ENCODE measurements at places on chromosomes 3 and 15.
A peak's percentile ranks its signal among the peaks of the same experiment; 100 is the strongest.

DNA sequence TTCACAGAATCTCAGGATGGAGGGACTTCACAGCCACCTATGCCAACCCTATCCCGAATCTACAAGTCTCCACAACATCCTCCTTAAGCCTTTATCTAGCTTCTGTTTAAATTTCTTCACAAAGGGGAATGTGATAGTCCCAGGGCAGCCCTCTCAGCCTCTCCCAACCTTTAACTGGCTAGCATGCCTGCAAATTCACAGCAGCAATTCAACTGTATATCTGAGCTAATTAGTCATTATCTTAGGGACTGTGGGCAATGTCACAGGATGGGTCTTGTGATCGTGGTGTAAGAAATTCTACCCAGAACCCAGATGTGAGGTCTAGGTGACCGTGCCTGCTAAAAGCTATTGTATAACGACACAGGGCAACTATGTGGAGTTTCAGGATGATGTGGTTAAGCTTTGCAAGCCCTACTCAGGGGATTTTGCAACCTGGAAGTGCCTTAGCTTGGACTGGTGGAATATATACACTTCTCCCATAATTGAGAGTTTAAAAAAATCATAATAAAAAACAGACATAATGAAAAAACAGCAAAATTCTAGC is 65.5 kb upstream of the FBN1 start:
- DNase-seq: no peak

DNA sequence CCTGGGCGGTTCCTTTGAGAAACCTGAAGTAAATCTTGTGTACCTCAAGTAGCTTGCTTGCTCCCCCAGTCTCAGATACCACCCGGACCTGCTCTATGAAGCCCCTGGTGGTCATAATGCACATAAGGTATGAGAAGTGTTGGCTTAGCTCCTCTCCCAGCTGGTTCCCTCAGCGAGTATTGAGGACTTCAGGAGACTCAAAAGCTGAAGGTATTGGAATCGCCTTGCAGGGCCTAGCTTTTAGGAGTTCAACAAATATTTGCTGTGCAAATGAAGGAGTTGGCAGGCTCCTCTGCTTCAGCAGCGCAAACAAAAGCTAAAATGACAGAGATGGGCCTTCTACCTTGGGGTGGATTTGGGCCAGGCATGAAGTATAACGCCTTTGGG is 1.7 kb downstream of the CMTM8 start:
- peak; percentile 38 for DNase-seq

DNA sequence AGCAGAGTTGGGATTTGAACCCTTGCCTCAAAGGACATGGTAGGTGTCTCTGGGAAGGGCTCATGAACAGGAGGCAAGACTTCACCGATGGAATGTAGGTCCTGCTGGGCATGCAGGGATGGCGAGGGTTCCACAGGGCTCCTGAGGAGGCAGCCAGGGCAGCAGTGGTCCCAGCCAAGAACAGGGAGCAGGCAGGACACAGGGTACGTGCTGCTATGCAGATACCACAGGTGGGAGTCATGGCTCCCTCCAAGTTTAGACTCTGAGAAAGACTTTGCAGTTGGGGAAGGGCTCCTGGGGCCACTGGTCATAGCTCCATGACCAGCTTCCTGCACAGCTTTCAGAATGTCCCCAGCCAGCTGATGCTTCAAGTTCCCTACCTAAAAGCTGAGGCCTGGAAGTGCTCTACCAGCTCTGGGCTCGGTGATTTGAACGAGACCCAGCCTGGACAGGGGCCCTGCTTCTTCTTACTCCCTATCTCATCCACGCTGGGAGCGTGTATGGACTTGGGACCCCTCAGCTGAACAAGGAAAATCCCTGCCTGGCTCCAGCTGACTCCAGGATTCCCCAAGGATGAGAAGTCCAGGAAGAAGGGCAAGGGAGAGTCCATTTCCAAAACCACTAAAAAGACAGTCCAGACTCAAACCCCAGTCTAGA is 747 bp downstream of the MYL3 start:
- DNase-seq: no peak

- no peak for DNase-seq
These were observed 730 bp downstream of the HIGD1A start for GRCh38 chr3:42803414-42804105.

GRCh38 chr3:169822091-169822490 is 9.4 kb upstream of the LRRC34 start:
- no peak for DNase-seq

- peak; percentile 24 for DNase-seq
These were observed 12.1 kb downstream of the PCLAF start for GRCh38 chr15:64369078-64369607.

DNA sequence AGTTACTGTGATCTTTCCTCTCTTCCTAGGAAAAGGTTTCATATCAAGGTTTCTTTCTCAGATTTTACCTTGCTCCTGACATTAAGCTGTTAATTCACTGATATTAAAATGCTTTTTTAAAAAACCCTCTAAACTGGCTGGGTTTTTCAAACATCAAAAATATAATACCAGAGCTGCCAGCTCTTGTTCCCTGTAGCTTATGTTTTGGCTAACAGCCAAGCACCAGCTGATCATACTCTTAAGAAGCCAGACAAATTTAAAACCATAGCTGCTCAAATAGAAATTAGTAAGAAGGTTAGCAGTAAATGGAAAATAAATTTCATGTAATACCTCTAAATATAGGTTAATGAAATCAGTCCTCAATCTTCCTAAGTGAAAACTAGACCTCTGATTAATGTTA is 657.5 kb downstream of the GRM7 start:
- peak; percentile 4 for DNase-seq

- no peak for DNase-seq
These were observed 10.4 kb downstream of the NSMCE3 start for GRCh38 chr15:29259233-29259632.

- DNase-seq: no peak
These were observed 389.0 kb downstream of the LSAMP start for GRCh38 chr3:116056280-116056679.

- peak; percentile 22 for DNase-seq
These were observed 120.1 kb downstream of the ANP32A start for GRCh38 chr15:68700455-68701123.

- no peak for DNase-seq
These were observed 42.4 kb downstream of the CNTN6 start for GRCh38 chr3:1135194-1135593.

- DNase-seq: no peak
These were observed 51.9 kb downstream of the ZBTB20 start for GRCh38 chr3:115095236-115095635.

- DNase-seq: no peak
These were observed 815 bp downstream of the SPINT1 start for GRCh38 chr15:40844696-40845030.

GRCh38 chr15:29070471-29071231 is 184.9 kb downstream of the APBA2 start:
- DNase-seq: no peak

DNA sequence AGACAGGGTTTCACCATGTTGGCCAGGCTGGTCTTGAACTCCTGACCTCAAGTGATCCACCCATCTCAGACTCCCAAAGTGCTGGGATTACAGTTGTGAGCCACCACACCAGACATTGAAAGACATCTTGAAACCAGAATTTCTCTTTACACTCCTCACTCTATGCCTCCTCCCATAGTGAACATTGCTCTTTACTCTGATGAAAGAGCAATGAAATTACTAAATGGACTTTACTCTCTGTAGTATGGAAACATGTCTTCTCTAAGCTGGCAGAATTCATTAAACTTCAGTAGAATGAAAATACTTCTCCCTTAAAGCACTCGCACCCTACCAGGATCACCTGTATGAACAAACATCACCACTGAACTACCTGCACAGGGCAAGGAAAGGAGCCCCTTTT is 27.8 kb upstream of the TFG start:
- DNase-seq: no peak

- DNase-seq: peak; percentile 79
These were observed 47.4 kb downstream of the TJP1 start for GRCh38 chr15:29774900-29775299.

GRCh38 chr3:170426240-170426797 is 7.7 kb downstream of the CLDN11 start:
- DNase-seq: no peak

- no peak for DNase-seq
These were observed 18.0 kb upstream of the SLC6A20 start for GRCh38 chr3:45814322-45814721.

DNA sequence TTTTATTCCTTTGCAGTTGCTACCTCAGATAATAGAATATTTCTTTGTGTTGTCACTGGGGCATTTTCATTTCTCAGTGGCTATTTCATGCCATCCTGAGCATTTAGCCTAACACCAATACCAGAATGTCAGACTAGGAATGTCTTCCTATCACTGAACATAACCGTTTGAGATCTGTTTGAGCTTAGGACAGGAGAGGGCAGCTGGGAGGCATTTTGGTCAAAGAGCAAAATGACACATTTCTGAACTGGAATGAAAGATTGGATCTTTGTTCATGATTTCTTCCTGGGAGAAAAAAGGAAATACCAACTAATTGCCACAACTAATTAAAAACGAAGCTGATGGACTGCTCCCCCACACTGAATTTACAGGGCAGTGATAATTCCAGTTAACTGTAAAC is 921.3 kb upstream of the NR2F2 start:
- no peak for DNase-seq

- no peak for DNase-seq
These were observed 204.9 kb downstream of the CNTN4 start for GRCh38 chr3:2303566-2303965.

DNA sequence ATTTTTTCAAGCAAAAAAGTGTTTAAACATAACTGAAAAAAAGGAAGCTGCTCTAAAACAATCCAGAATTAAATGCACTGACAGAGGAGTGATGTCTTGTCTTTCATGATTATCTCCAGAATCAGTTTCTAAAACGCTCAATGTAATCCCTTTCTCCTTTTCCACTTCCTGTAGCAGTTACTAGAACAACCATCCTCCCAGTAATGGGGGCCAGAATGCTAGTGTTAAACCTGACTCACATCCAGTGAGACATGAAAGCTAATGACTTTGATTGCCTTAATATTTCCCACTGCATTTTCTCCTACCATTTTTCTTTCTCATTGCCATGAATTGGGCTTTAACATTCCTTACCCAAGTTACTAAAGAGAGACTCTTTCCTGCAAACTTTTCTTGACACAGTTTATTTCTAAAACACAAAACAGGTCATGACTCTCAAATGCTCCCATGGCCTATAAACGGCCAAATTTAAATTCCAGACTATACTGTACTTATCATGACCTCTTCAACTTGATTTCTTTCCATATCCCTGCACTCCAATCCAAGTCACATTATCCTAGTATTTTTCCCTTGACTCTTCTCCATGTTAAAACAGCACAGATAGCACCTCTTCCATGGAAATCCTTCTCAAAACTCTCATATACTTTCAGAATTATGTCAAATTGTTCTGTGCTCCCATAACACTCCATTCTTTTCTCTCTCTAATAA is 341.4 kb downstream of the NAALADL2 start:
- peak; percentile 17 for DNase-seq

GRCh38 chr3:143604402-143605185 is 243.7 kb downstream of the SLC9A9 start:
- DNase-seq: no peak

- peak; percentile 37 for DNase-seq
These were observed 30.9 kb downstream of the FRMD4B start for GRCh38 chr3:69354948-69355347.

GRCh38 chr3:108093616-108094015 is 2.8 kb upstream of the CD47 start:
- no peak for DNase-seq

DNA sequence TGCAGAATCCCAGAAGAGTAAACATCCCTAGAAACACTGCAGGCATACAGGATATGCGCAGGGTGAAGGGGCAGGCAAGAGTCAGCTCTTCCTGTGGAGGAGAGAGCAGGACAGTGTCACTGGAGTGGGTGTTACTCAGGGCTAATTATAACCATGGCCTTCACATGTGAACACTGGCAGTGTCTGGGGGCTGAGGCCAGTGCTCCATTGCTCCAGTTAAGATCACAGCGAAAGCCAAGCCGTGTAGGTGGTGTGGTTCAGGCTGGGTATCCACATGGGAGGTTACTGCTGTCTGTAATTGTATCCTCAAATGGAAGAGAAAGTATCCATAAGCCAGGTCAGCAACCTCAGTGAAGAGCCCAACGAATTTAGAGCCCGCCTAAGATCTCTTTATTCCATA is 84.6 kb downstream of the MESD start:
- peak; percentile 24 for DNase-seq

GRCh38 chr3:25552251-25552650 is 112.5 kb downstream of the TOP2B start:
- no peak for DNase-seq

DNA sequence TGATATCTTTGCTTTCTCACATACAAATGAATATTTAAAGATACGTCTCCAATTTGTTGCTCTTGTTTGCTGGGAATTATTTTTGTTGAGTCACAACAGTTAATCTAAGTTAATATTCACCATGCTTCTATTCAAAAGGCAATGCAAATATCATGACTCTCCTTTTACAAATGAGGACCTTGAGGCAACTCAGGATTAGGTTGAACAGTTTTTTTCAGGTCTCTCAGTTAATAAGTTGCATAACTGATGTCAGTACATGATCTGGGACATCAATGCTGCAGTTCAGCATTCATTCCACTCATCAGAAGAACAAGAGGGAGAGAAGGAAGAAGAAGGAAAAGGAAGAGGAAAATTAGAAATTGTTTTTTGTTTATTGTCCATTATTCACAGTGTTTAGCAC is 781 bp upstream of the NAALADL2 start:
- DNase-seq: no peak

- DNase-seq: no peak
These were observed 2.7 kb downstream of the MAP6D1 start for GRCh38 chr3:183822631-183823030.

- DNase-seq: peak; percentile 7
These were observed 565 bp upstream of the ZNF621 start for GRCh38 chr3:40524222-40524567.

- no peak for DNase-seq
These were observed 17.4 kb upstream of the RTP2 start for GRCh38 chr3:187719628-187720336.

GRCh38 chr3:46138581-46138980 is 69.5 kb downstream of the CCR1 start:
- DNase-seq: no peak

DNA sequence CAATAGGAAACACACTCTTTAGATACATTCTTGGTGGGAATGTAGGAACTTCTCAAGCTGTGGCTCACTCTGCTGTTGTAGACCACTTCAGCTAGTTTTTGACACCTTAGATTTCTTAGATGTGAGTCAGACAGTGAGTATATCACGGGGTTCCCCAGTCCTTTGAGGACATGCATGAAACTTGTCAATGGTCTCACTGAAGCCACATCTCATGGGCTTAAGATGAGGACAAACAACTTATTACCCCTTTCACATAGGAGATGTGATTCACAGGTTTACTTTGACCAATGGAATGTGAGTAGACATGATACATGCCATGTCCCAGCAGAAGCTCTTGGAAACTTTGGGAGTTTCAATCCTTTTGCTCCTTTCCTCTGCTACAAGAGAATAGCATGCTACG is 325.5 kb downstream of the CHST2 start:
- DNase-seq: peak; percentile 59

DNA sequence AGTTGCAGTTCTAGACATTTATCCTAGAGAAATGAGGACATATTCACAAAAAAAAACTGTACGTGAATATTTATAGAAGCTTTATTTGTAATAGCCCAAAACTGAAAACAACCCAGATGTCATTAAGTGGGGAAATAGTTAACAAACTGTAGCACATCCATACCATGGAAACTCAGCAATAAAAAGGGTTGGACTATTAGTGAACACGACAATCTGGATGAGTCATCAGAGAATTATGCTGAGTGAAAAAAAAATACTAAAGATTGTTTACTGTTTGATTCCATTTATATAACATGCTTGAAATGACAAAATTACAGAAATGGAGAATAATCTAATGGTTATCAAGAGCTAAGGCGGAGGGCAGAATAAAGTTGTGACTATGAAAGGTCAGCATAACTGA is 59.5 kb downstream of the CPA3 start:
- DNase-seq: peak; percentile 43

GRCh38 chr3:119741657-119742590 is 39.1 kb downstream of the CFAP91 start:
- no peak for DNase-seq

Measured in fibroblast of mammary gland (primary cell).